ENCODE measurements at places on chromosomes 1 and 21. TPM values are rescaled to one million over a fixed set of nuclear protein-coding genes. Genes with fewer than 3 reads are reported as not detected.

MTFR1L gene
- 62.6 TPM for total RNA-seq

RAB7B gene
- total RNA-seq, result 3.9 TPM

TFF1 gene
- total RNA-seq, result 84.2 TPM

AIRE gene
- total RNA-seq, result 1.3 TPM

CD5L gene
- total RNA-seq, result not detected

CRP gene
- not detected for total RNA-seq

KCNC4 gene
- 2.1 TPM for total RNA-seq

TNFRSF9 gene
- total RNA-seq, result 1.2 TPM

BARHL2 gene
- total RNA-seq, result not detected

ARHGAP30 gene
- 0.52 TPM for total RNA-seq

C1orf185 gene
- not detected for total RNA-seq

KCNK1 gene
- total RNA-seq, result 16.1 TPM

AADACL4 gene
- 0.20 TPM for total RNA-seq

SLC35F3 gene
- 0.80 TPM for total RNA-seq

CYP4Z1 gene
- not detected for total RNA-seq

MTARC2 gene
- total RNA-seq, result 24.4 TPM

COL16A1 gene
- 127 TPM for total RNA-seq

IGSF5 gene
- 0.56 TPM for total RNA-seq

C21orf91 gene
- 11.1 TPM for total RNA-seq

OLIG1 gene
- not detected for total RNA-seq

LRRC8B gene
- total RNA-seq, result 9.5 TPM

OR2T11 gene
- not detected for total RNA-seq

NBPF20 gene
- total RNA-seq, result 4.0 TPM

METTL18 gene
- 10.8 TPM for total RNA-seq

ENAH gene
- 115 TPM for total RNA-seq

CLDN17 gene
- not detected for total RNA-seq

AMY1A gene
- not detected for total RNA-seq

SRM gene
- total RNA-seq, result 28.6 TPM

KIF21B gene
- 1.3 TPM for total RNA-seq

OR2AK2 gene
- total RNA-seq, result not detected

FMN2 gene
- total RNA-seq, result 0.97 TPM

TRIM67 gene
- total RNA-seq, result 0.13 TPM

CYB561D1 gene
- total RNA-seq, result 6.5 TPM

MASP2 gene
- total RNA-seq, result 3.3 TPM

EPHA8 gene
- total RNA-seq, result not detected

C1QTNF12 gene
- 3.8 TPM for total RNA-seq

HES3 gene
- not detected for total RNA-seq

ERICH3 gene
- 0.47 TPM for total RNA-seq

DNAJC6 gene
- total RNA-seq, result 5.7 TPM

LCE1C gene
- not detected for total RNA-seq

CCDC17 gene
- 1.3 TPM for total RNA-seq

CGN gene
- total RNA-seq, result 66.4 TPM

CYP4A22 gene
- 2.6 TPM for total RNA-seq

IKBKE gene
- 7.3 TPM for total RNA-seq

GLIS1 gene
- total RNA-seq, result 0.32 TPM

TSPEAR gene
- 0.16 TPM for total RNA-seq

SAMD13 gene
- total RNA-seq, result 1.3 TPM

PLCH2 gene
- total RNA-seq, result 1.3 TPM
